LoVo (cell line): ENCODE measurements at places on chromosomes 2 and 18.

GRCh38 chr18:50161597-50162205, 33.2 kb downstream of the MYO5B start:
- DNase-seq: peak; percentile 5

DNA sequence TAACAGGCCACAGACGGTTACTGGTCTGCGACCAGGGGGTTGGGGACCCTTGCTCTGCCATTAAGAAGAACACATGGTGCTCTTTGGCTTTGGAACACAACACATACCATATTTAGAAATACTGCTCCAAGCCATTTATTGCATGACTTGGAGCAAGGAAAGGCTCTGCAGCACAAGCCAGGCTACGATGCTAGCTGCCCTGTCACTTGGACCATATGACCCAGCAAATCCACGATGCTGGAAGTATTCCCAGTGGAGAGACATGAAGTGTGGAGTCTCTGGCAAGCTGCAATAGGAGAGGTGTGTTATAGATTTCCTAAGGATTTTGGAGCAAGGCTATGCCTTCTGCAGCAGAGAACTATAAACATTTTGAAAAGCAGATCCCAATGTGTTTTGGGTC, 171.2 kb downstream of the HAUS1 start:
- no peak for DNase-seq

DNA sequence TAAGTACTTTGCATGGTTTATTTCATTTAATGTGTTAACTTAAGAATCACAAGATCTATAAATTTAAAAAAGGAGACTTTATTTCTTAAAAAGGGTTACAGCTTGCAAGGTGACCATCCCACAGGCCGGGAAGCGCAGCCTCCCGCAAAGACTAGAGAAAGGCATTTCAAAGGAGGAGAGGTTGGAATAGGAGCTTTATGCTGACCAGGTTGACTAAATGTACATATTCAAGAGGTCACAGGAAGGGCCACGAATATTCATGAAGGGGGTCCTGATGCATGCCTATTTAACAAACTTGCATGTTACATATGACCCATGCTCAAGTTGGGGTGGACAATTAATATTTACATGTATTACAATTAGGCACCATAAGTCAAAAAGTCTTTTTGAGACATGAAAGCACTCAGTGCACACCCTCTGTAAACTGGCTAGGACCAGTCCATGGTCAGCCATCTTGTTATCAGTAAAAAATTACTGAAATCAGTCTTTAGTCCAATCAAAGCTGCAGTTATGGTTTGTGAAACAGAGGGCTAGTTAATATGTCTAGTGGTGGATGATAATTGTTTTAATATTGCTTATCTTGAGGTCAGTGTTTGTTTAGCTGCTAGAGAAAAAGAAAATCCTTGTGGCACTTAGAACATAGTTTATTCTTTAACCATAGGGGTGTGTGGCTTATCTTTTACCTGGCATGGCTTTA, 169.3 kb downstream of the KCNE4 start:
- DNase-seq: no peak

- peak; percentile 4 for DNase-seq
Measured at GRCh38 chr2:204145791-204146190, 209.2 kb downstream of the ICOS start.

GRCh38 chr2:22880161-22880560, 504.8 kb upstream of the KLHL29 start:
- no peak for DNase-seq

DNA sequence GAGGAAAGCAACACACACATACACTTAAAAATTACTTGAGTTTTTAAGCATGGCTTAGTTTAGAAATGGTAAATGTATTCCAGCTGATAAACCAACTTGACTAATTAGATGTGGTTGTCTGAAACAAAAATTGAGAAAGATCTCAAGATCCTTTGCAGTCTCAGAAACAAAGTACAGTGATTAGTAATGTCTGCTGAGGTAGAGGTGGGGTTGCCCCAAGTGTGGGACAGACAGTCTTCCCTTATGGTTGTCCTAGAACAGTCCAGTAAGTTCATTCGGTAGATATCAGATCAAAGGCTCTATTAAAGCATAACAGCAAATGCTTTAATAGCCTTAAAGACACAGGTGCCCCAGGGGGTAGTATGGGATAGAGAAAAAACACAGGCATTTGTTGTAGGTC, 94.5 kb downstream of the BARD1 start:
- DNase-seq: no peak

- no peak for DNase-seq
Measured at GRCh38 chr2:67986258-67986657, 76.5 kb downstream of the C1D start.

DNA sequence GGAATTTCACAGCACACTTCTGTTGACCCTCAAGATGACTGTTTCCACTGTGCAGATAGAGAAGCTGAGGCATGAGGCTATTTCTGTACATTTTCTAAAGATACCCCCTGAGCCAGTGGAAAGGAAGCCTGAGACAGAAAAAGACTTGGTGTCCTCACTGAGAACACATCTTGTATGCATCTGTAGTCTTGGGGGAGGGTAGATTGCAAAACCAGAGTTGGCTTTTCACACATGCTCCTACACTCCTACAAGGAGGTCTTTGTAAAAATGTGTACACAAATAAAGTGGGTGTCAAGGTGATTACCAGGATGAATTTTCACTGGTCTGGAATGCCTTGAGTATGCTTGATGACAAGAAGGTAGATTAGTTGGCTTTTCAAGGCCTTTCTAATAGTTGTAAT, 98.0 kb downstream of the KCTD18 start:
- DNase-seq: no peak

DNA sequence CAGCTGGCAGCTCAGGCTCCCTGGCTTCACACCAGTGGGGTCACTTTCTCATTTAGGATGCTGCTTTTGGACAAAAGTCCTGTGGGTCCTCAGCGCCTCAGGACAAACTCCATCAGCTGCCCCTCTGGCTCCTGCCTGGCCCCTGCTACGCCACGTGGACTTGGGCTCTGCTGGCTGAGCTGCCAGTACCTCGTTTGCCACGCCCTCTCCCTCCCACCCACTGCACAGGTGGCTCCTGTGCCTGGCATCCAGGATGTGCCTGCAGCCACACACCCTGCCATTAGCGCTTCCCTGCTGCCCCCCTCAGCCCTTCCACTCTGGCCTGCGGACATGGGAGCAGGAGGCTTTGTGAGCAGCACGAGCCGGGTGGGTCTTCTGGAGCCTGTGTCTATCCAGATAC, 118.9 kb downstream of the ZNF236 start:
- no peak for DNase-seq

DNA sequence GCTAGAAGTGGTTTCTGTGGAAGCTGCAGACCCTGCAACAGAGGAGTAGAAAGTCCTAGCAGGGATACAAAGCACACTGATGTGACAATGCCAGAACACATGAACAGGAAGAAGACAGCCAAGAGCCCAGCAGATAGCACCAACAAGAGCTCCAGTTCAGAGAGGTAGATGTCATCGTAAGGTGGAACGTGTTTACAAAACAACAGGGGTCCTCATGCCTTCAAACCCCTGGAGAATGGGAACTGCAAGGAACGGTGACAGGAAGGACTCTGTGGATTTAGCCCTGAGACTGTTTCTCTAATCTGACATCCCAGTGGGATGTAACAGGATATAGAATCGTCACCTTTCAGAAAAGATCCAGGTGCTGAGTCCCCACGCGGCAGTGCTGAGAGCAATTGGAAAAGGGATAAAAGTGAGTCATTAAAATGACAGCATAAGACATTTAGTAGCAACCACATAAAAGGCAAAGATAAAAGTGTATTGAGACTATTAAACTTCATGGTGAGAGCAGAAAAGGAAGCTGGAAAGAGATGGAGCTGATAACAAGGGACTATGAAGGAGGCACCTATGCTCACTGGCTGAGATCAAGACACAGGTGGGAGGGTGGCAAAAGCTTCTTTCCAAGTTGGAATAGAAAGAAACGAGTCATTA, 195.2 kb downstream of the FBXO15 start:
- DNase-seq: no peak

DNA sequence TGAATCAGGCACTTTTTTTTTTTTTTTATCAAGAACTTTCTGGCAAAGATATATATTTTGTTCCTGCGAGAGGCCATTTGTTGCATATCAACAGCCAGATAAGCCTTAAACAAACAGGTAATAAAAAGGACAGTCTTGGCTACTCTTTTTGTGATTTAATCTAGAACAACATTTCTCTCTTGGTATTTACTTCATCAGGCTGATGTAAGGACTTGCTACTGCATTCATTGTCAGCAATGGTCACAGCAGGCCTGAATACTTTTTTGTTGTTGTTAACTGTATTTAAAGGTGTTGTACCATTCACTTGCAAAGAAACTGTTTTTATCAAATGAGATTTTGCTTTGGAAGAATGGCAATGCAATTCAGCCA, 683.8 kb downstream of the IRS1 start:
- no peak for DNase-seq

DNA sequence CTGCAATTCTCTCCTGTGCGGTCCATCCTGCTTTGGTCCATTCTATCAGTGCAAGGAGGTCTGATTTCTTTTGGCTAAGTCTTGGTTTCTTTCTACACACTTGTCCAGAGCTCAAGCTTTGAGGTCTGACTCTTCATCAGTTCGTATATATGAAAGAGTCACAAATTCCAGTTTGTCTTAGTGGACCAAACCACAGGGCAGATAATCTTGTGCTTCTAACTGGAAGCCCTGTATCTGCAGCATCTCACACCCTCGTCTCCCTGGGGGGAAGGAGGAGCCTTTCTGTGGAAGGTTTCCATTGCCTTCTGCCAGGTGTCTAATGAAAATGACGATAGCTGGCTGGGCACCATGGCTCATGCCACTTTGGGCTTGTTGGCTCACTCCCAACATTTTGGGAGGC, 148.5 kb downstream of the SPP2 start:
- no peak for DNase-seq

DNA sequence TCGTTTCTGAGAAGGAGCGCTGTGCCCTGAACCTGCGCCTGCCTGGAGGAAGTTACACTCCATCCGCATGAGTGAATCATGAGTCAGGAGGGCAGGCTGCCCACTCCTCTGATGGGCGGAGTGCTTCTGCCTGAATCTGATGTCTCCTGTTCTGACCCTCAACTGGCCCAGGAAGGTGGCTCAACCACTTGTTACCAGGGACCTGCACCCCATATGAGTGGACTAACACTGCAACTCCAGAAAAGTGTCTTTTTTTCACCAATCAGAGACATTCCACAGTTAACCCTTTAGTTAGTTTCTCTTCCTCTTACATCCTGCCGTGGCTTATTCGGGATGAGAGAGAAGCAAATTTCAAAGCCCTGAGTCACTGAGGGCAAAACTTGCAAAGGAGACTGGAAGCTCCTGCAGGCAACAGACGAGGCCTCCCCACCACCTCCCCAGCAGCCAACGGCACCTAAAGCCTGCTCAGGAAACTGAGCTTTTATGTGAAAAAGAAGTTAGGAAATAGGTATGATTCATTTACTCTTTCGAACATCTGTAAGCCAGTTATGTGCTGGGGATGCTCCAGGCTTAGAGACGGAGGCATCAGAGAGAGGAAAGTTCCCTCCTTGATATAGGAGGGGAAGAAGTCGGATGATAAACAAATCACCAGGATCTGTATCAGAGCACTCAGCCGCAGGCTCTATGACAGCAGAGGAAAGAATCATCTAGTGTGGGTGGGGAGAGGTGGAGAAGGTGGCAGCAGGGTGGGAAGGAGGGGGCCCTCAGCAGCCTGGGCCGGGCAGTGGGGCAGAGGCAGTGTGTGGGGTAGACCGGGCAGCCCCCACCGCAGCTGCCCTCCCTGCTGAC, 30.9 kb downstream of the MBP start:
- DNase-seq: peak; percentile 47

- DNase-seq: no peak
Measured at GRCh38 chr2:40103590-40103989, 324.5 kb upstream of the THUMPD2 start.

DNA sequence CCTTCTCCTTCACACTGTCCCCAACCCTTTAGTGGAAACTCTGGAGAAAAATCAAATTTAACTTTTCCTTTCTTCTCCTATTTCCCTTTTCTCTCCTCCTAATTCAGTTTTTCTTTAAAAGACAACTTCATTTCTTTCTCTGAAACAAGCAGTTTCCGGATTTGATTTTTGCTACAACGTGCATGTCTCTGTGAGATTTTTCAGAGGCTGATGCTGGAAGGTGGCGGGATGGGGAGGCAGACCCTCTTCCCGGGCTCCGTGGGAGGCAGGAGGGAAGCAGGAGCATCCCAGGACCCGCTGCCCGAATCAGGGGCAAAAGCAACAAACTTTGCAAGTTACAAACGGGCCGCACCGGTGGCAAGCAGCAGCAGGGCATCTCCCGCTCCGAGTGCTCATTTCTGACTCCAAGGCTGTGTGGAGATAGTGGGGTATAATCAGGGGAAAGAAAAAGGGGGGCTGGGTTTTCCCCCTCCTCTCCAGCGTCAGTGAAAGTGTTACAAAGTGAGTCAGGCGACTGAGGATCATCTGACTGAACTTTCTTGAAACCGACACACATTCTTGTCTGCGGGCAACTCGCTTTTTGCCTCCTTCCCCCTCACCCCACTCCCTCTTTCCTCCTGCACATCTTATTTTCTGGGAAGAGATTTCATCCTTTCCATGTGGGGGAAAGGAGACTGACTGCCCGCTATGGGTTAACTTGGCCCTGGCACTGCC, 6.4 kb downstream of the ZEB2 start:
- DNase-seq: no peak

- no peak for DNase-seq
Measured at GRCh38 chr18:37481491-37481890, 84.1 kb downstream of the CELF4 start.

GRCh38 chr2:233124421-233125080, 64.4 kb downstream of the INPP5D start:
- DNase-seq: no peak

DNA sequence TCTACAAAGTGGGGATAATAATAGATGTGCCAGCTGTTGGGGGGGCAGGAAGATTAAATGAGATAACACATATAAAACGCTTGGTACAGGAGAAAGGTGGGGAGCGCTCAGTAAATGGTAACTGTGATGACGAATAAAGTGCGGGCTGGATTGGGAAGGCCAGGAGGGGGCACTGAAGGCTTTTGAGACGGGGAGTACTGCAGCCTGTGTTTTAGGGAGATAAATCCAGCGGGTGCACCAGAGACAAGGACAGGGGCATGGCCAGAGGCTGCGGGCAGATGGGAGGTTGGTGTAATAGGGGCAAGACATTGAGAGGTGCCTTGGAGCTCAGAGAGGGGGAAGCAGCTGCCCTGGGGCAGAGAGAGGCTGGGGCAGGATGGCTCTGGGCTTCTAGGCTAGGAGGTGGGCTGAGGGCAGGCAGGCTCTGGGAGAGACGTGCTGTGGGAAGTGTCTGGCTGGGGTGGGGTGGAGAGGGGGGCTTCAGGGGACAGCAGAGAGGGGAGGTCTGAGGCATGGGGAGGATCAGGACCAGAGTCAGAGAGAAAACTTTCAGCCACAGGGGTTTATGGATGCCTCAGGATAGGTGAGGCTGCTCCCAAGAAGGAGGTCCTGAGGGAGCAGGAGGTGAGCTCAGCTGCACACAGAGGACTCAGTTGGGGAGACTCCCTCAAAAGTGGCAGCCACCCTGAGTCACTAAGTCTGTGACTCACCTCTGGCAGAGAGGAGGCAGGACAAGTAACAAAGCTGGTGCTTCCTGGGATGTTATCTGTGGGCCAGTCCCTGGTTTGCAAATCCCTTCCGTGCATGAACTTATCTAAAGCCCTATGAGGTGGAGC, 18.8 kb downstream of the TEX44 start:
- DNase-seq: peak; percentile 82

- no peak for DNase-seq
Measured at GRCh38 chr2:102251042-102251848, 60.1 kb upstream of the IL1RL1 start.
